Omental fat pad (tissue), 4 donors: ENCODE measurements at places on chromosomes 3 and 15. TPM values are rescaled to one million over a fixed set of nuclear protein-coding genes. Genes with fewer than 3 reads are reported as not detected.

GRCh38 chr3:161148832-161149475 lies 43.8 kb upstream of the B3GALNT1 start:
- no peak for DNase-seq

GRCh38 chr3:20080956-20081554 lies 40.8 kb downstream of the KAT2B start:
- DNase-seq = no peak

DNA sequence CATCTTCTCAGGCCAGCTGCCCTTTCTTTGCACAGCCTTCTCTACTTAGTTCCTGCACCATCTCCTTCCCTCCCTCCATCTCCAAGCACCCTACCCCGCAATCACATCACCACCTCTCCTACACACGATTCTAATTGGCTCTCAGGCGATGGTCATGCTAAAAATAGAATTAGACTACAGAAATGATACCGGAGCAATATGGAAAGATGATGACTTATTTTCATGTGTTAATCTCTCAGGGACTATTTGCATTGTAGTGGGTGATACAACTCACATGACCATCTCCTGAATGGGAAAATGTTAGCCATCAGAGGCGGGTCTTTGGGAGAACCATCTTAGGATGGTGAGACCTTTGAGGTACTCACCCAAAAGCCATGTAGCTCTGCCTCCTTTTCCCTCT lies 54.7 kb upstream of the PPARG start:
- no peak for DNase-seq

DNA sequence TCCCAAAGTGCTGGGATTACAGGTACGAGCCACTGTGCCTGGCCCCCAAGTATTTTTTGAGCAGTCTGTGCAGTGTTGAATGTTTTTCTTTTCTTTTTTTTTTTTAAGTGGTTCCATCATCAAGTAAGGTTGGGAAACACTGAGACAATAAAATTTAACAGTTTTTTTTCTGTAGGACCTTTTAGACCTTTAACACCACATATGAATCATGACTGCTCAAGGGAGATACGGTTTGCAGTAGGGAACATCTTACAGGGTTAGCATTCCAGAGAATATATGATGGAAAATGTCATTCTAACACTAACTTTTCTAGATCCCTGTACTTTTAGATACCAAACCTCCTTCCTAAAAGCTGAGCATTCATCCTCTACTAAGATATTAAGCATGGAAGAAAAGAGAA lies 41.7 kb downstream of the SNX4 start:
- no peak for DNase-seq

- no peak for DNase-seq
Observed at GRCh38 chr15:77541421-77542181, 91.1 kb downstream of the LINGO1 start.

DNA sequence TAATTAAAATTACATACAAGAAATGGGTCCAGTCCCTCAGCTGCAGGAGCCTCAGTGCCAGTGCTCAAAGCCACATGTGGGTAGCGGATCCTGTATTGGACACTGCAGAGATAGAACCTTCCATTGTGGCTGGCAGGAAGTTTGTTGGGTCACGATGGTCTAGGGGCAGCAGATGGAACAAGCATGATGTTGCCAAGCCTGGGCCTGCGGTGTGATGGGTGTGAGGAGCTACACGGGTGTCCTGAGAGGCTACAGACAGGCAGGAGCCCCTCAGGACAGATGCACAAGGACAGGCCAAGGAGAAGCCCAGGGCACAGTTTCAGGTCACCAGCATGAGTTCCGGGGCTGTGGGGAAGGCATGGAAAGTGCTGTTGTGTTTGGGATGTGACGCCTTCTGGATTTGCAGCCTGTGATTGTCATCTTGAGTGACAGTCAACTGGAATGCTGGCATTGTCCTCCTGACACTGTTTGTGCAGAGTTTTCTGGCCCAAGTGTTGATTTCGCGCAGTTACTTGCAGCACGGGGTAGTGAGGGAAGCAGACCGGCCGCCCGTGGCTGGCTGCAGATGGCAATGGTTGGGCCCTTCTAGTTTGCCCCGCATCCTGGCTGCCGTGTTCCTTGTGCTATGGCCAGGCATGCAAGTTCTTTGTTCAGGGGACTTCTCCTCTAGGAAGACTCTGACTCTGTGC lies 177.1 kb downstream of the NSMCE3 start:
- no peak for DNase-seq

- DNase-seq = no peak
Observed at GRCh38 chr15:40886586-40886985, 7.7 kb upstream of the VPS18 start.

DNA sequence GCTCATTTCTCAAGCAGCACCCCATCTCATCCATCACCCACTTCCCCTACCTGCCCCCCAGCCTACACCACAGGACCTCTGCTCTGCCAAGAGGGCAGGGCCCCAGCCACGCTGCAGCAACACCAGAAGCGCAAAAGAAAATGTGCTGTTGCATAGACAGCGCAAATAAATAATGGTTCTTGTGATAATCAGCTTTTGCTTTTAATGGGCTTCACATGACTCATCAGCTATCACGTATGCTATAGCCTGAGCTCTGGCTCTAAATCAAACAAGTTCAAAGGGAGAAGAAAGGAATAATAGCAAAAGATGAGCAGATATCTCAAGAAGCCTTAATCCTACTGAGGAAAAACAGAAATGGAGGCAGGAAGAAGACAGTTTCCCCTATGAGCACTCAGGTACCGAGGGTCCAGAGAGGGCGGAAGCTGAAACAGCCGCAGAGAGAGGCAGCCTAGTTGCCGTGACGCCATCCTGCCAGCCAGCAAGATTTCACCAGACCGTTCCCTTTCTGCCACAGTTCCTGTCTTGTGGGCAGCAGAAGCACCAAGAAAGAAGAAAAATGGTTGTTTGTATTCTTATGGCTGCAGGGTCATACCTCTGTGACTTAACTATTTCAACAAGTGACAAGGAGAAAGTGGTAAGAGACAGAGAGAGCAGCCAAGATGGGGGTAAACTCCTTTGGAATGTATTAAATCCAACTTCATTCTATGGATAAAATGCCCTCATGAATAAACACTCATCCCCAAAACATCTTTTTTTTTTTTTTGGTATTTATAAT lies 22.0 kb downstream of the RAB27A start:
- DNase-seq = no peak

GRCh38 chr3:152857082-152857481 lies 22.2 kb downstream of the P2RY1 start:
- DNase-seq = no peak

GRCh38 chr3:39754549-39754948 lies 54.9 kb upstream of the MYRIP start:
- DNase-seq = no peak

Gene APOD
- 1,610 TPM for total RNA-seq

Gene IFT122
- total RNA-seq = 19.6 TPM
